M059J (cell line): ENCODE measurements at places on chromosomes 11 and 22.

- DNase-seq: peak; percentile 19
Measured at GRCh38 chr11:94796863-94797262, 28.7 kb downstream of the AMOTL1 start.

GRCh38 chr11:109378034-109378433 is 44.0 kb upstream of the C11orf87 start:
- DNase-seq: no peak

DNA sequence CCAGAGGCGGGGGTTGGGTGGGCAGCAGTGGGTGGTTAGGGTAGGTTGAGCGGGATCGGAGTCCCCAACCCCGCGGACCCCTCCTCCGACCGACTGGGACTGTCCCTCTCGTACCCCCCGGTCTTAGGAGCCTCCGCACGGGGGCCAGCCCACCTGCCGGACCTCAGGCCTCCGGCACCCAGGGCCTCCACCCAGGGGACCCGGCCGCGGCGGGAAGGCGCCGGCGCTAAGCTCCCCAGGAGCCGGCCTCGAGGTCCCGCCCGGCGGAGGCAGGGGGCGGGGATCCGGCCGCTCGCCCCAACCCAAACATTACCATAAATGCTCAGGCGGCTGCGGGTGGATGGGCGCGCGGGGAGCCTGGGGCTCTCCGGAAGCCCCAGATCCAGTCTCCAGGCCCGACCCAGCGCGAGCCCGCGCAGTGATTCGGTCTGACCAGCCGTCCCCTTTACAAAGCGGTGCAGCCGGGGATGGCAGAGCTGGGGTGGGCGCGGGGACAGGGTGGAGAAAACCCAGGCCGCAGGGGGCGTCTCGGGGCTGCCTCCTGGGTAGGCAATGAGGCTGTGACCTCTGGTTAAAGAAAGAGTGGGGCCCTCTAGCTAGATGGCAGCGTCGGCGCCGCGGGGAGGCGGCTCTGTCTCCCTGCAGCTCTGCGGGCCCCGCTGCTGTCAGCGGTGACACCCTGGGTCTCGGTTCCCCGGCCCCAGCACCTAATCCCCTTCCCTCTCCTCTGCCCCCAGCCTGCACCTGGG is 4.0 kb upstream of the MCAM start:
- peak; percentile 81 for DNase-seq

- peak; percentile 72 for DNase-seq
Measured at GRCh38 chr11:67303132-67303834, at the start of gene SSH3. Gene SSH3, plus strand, starts transcription at chr11:67303530. Its CDS starts 96 bp downstream, at chr11:67303626.

DNA sequence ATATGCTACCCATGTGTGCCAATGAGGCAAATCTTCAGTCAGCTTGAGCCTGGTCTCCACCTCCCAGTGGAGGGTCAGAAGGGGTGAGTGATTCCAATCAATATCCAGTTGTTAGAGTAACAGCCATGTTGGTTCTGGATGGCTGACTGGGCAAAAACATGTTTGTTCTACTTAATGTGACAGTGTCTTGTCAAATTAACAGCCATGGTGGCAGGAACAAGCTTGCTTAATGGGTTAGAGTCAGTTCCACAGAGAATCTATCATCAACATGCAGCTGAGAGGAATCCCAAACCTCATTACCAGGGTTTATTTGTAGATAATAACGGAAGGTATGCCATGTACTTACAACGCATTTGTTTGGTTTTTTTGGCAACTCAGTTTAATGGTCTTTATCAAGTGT is 133.2 kb downstream of the SLC17A6 start:
- DNase-seq: no peak

DNA sequence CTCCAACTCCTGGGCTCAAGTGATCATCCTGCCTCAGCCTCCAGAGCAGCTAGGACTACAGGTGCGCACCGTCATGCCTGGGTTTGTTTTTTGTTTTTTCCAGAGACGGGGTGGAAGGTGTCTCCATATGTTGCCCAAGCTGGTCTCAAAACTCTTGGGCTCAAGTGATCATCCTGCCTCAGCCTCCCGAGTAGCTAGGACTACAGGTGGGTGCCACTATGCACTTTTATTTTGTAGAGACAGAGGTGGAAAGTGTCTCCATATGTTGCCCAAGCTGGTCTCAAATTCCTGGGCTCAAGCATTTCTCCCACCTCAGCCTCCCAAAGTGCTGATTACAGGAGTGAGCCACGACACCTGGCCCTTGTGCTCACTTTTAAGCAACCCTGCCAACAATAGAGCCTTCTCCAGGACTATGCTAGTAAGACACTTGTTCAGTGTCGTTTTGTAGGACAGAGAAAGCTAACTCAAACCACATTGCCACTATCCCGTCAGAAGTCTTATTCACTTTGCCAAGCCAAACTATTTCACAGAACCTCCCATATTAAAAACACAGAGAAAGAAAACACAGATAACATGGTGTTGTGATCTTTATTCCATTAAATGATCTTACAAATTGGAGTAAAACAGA is 9.4 kb upstream of the PLAAT3 start:
- DNase-seq: no peak

DNA sequence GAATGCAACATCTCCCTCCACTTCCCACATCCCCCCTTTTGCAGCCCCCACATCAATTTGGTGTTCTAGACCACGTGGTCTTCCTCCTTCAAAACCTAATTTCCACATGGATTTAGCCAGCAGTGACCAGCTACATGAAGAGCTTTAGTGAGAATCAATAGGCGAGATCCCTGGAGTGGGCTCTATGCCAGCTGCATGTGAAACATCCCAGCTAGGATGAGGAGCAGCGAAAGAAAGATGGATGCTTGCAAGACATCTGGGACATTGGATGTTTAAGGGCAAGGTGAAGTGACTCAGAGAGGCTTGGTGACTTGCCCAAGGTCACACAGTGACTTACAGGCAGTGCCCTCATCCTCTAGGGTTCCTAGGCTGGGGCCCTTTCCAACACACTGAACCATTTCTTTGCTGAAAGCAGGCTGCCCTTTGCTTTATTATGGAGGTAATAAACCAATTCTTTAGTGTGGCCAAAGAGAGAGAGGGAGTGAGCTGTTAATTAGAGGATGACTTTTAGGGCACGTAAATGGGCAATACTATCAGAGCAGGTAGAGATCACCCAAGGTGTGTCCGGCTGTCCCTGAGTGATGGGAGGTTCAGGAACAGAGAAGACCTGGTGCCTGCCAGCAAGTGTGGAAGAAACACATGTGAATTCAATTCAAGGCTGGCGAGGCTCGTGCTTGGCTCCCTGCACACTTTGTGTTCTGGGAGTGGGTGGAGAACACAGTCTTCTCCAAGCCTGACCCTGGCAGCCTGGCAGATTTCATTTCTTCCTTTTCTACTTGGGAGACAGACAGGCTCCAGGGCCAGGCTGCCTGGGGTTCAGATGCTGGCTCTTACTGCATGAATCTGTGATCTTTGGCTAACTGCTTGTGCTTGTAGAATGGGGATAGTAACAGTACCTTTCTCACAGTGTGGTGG is 24.0 kb downstream of the TSPAN18 start:
- DNase-seq: no peak

- DNase-seq: no peak
Measured at GRCh38 chr22:35353318-35353717, 27.6 kb upstream of the HMOX1 start.

DNA sequence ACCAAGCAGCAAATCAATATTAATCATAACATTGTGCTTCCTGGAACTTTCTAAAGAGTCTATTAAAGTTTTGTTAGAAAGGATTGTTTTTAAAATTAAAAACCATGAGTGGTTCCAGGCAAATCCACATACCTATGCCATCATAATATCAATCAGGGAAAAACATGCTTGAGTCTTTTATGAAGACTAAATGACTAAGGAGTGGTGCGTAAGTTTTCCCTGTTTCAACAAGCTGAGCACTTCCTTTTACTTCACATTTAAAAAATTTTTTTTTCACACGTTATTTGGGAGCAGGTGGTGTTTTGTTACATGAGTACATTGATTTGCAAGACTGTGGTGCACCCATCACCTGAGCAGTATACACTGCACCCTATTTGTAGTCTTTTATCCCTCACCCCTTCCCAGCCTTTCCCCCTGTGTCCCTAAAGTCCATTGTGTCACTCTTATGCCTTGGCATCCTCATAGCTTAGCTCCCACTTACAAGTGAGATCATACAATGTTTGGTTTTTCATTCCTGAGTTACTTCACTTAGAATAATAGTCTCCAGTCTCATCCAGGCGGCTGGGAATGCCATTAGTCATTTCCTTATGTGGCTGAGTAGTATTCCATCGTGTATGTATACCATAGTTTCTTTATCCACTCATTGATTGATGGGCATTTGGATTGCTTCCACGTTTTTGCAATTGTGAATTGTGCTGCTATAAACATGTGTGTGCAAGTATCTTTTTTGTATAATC is 1190.3 kb upstream of the RAG2 start:
- peak; percentile 84 for DNase-seq

DNA sequence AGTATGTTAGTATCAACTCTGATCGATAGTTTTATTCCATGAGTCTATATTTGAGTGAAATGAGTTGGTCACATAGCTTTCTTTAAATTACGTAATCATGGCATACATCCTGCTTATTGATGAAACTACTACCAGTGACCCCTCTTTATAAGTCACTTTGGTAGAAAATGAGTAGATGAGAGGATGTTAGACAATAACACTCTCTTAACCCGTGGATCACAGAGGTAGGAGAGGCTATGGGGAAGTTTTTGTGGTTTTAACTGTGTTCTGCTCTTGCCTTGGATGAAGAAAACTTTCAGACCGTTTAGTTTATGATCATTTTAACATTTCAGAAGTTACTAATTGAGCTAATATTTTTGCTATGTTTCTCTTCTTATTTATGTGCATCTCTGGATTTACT is 34.0 kb downstream of the TBCEL start:
- no peak for DNase-seq

- DNase-seq: no peak
Measured at GRCh38 chr11:16318320-16318719, 38.0 kb downstream of the SOX6 start.

GRCh38 chr11:34044664-34045485 is 6.7 kb upstream of the CAPRIN1 start:
- DNase-seq: peak; percentile 93

- no peak for DNase-seq
Measured at GRCh38 chr22:28581016-28581415, 98.6 kb downstream of the TTC28 start.

DNA sequence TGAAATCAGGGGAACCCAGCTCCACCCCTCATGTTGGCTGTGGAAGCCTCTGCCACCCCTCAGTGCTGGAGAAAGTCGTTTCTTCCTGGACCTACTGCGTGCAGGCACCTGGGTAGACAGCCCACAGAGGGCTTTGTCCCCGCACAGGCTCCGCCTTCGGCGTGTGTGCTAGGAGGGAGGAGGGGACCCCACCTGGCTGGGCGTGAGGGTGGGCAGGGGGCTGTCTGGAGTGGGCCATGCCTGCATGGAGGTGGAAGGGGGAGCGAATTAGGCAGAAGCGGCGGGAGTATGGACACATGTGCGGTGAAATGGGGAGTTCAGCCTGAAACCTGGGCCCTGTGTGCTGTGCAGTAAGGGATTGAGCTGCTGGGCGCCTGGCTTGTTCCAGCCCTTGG is 49.3 kb downstream of the FBLN1 start:
- DNase-seq: no peak

DNA sequence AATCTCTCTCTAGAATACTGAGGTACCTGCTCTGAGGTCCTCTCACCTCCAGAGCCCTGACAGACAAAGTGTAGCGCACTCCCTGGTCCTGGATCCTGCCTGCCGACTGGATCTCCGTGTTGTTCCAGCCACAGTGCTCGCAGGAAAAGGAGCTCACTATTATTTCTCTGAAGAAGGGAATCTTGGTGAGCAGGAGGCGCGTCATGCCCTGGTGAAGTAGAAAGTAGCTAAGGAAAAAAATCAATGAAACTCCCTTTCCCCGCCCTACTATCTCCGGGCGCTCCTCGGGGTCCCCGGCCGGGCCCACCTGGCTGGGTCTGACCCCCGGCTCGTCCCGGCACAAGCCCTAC is 412 bp downstream of the ZPR1 start:
- DNase-seq: no peak

DNA sequence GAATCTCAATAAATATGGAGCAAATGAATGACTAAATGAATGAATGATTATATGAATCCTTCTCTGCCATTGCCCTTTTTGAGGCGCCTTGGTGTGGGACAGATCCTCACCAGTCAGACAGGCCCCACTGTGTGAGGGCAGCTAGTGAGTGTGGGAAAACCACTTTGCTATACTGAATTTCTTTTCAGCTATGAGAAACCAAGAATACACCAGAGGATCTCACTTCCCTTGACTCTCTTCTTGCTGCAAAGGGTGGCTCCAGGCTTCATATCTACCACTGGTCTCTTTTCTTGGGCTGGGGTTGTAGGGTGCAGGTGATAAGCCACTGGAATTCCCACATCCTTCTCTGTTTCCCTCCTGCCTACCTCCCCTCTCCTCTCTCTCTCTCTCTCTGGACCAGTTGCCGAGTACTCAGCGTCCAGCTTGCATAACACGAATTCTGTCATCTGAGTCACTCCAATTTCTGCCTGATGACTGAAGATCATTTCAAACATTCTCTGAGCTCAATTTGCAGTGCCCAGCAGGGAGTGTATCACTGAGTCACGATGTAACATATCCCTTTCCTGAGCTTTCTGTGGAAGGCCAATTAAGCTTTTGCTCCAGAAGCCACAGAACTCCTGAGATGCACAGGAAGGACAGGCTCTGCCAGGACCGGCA is 304.3 kb upstream of the NCAM1 start:
- peak; percentile 50 for DNase-seq

GRCh38 chr11:6736495-6737121 is 35.2 kb downstream of the OR2AG2 start:
- DNase-seq: peak; percentile 66

- no peak for DNase-seq
Measured at GRCh38 chr11:1009991-1010390, 26.5 kb downstream of the MUC6 start.

DNA sequence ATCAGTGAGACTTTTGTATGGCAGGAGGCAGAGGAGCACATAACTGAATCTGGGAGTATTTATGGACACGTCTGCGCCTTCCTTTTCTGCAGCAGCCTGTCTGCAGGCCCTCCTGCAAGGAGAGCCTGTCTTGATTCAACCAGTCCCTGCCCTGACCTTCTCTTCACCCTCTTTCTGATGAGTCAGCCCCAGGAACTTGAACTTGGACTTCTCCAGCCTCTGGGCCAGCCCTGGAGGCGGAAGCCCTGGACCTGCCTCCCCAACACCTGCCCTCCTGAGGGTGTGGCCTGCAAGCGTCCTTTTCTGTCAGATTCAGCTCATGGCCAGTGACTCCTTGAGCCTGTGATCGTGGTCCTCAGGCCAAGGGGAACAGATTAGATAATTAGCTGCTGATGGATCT is 20.0 kb downstream of the DAGLA start:
- DNase-seq: peak; percentile 95

DNA sequence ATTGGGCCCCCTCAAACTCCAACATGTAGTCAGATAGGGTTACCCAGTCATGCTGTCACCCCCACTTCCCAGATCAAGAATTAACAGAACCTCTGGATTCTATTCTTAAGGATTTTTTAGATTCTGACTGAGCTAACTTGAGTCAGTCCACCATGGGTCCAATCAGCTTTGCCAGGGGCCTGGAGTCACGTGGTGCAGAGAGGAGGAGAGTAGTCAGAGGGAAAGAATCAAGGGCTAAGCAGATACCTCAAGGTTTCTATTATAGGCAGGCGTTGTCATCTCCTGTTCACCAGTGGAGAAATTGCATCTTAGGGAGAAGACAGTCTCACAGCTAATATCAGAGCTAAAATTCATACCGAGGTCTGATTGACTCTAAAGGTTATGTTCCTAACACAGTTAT is 28.2 kb downstream of the FZD4 start:
- DNase-seq: no peak

- DNase-seq: no peak
Measured at GRCh38 chr11:33294224-33294623, 37.0 kb downstream of the HIPK3 start.

- DNase-seq: no peak
Measured at GRCh38 chr11:36008584-36008983, 64.7 kb downstream of the LDLRAD3 start.

GRCh38 chr11:93278976-93279375 is 51.6 kb upstream of the DEUP1 start:
- no peak for DNase-seq
